ENCODE measurements at places on chromosomes 11 and 22.

DNA sequence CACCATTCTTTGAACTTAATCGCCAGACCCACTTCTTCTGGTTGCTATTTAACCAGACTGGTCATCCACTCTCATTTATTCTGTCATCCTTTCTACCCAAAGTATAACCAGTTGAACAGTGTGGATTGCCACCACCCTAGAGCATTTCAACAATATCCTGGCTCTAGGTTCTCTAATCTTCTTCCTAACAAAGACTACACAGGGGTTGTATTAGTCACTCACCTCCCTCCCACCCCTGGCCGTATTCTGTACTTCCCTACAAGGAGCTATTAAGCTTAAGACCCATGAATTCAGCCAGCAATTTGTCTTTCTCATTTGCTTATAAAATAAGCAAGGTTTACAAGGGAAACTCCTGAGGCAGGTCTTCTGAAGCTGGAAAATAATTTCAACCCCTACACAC is 46.9 kb upstream of the CEP126 start:
- DNase-seq = no peak

DNA sequence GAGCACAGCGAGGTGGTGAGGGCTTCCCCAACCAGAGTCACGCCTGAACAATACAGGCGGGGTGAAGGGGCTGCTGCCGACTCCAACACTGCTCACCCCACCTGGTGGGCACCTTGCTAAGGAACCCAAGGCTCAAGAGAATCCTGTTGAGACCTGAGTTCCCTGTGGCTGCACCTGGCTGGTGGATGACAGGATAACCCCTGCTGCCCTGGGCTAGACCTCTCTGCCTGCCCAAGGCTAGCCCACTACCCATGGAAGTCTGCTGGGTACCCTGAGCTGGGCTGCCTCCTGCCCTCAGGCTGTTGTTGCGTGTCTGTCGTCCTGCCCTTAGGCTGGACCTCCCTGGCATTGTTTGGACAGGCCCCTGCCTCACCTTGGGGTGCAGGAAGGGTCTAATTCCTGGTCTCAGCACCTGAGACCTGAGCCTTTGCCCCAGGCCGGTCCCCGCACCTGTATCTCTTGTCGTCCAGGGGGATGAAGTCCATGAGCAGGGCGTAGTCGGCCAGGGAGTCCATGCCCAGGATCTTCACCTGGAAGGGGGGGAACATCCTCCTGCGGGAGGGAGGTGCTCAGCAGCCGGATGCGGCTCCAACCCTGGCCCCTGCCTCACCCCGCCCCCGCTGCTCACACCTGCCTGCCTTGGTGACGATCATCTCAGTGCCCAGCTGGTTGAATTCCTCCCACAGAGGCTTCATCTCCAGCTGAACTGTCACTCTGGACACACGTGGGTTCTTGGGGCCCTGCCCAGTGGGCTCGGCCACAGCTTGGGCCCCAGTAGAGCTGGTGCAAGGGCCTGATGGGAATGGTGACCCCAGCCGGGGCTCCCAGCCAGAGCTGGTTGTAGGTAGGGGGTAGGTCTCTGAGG is 4.9 kb upstream of the NUDT8 start:
- no peak for DNase-seq

- DNase-seq = no peak
Measured at GRCh38 chr11:69630424-69630823, 10.5 kb upstream of the CCND1 start.

DNA sequence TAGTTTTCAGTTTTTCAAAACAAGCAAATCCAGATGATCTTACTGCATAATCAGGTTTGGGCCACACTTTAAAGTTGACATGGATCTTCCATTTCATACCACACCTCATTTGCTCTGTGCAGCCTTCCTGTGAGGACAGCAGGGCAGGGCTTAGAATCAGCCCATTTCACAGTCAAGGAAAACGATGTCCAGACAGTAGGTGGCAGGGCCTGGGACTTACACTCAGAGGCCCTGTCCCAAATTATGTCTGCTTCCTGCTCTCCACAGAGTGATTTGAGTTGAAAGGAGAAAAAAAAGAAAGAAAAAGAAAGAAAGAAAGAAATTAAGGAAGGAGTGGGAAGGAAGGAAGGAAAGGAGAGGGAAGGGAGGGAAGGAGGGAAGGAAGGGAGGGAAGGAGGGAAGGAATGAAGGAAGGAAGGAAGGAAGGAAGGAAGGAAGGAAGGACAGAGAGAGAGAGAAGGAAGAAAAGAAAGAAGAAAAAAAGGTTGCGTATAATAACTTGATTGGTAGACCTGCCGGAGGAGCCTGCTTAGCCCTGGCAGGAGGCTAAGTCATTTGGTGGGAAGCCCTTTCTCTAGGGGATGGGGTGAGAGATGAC is 23.6 kb downstream of the TSKU start:
- no peak for DNase-seq

GRCh38 chr11:118789501-118790356 is 1.2 kb downstream of the DDX6 start:
- DNase-seq = no peak

Data from stimulated activated CD4-positive, alpha-beta T cell treated with anti-CD3 and anti-CD28 coated beads, TNF-alpha, amount 100 ng/mL, for 4 hours (primary cell).